ENCODE measurements at places on chromosomes 4 and X.

DNA sequence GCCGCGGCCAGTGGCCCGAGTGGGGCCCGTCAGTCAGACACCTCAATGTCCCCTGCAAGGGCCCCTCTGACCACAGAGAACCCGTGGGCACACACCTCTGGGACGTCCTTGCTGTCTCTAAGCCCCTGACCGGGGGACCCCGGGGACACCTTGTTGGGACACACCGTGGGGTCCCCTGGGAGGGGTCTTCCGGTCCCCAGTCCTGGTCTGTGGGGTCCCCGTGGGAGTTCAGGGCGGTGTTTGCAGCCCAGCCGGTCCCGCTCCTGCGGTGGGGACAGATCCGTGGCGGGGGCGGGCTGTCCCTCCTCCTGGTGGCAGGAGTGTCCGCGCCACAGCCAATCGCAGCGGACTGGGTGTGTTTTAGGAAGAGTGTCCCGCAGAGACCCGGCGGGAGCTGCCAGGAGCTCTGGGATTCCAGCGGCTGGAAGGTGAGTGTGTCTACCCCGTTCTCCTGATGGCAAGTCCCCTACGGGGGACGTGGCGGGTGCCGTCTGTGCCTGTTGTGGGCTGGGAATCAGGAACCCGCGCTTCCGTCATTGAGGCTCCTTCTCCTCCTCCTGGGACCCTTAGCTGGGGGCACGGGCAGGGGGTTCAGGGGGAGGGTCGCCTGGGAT lies 5.1 kb upstream of the PLCXD1 start:
- no peak for DNase-seq

- DNase-seq = no peak
Observed at GRCh38 chr4:7156761-7157488, 35.4 kb upstream of the SORCS2 start.

- no peak for DNase-seq
Observed at GRCh38 chr4:166091146-166091545, 218.1 kb downstream of the TLL1 start.

DNA sequence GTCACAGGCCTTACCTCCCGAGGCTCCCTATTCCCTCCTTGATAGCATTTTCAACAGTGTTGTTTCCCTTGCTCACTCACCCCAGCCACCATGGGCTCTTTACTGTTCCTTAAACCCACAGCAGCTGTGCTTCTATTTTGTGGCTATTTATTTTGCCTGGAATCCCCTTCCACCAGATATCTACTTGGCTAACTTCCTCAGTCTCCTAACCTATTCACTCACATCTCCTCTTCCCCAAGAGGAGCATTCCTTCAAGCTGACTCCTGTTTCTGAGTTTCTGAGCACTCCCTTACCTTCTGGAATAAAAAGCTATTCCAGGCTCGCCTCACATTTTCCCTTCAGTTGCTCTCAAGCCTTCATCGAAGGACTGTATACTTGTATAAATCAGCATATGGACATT lies 50.5 kb downstream of the CXCL1 start:
- no peak for DNase-seq

DNA sequence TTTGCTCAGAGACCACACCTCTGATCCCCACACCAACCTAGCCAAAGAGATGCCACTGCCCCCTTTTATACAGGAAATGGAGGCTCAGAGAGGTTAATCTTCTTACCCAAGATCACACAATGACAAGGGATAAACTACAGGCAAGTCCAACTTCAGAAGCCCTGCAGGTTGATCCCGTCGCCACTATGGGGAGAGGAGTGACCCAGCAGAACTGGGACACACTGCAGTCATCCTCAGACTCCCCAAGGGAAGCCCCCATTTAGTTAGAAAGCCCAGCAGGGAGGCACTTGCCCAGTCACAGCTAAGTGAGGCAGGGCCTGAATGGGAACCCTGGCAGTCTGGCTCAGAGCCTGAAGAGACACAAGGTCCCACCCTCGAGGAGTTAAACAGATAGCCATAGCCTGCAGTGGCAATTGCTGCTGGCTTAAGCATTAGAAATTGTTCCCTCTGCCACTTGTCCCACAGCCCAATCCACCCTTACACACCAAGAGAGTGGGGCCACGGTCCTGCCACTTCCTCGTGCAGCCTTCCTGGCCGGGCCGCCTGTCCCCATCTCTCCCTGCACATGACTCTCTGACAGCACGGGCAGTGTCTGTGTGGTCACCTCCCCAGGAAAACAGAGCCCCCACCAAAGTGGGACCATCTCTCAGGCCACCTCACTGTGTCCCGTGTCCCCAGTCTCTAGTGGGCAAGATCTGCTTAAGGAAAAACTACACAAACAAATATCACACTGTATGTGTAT lies 2.7 kb downstream of the JAKMIP1 start:
- no peak for DNase-seq

GRCh38 chr4:75058486-75058885 lies 125.6 kb downstream of the PARM1 start:
- no peak for DNase-seq

- no peak for DNase-seq
Observed at GRCh38 chr4:26302031-26302899, 18.5 kb upstream of the RBPJ start.

DNA sequence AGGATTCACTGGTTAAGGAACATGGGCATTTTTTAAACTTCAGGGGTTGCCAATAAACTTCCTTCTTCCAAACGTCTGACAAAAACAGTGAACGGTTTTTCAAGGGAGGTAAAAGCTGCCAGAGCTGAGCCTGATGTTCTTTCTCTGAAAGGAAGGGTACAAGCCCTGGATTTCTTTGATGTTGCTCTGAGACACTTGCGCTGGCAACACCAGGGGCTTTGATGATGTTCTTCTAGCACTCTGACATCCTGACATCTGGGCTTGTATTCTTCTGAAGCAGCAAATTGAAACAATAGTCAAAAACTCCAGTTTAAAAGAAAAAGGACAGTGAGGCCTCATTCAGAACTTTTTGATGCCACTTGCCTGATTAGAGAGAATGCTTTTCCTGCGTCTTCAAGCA lies 11.8 kb downstream of the FTHL17 start:
- DNase-seq = no peak

DNA sequence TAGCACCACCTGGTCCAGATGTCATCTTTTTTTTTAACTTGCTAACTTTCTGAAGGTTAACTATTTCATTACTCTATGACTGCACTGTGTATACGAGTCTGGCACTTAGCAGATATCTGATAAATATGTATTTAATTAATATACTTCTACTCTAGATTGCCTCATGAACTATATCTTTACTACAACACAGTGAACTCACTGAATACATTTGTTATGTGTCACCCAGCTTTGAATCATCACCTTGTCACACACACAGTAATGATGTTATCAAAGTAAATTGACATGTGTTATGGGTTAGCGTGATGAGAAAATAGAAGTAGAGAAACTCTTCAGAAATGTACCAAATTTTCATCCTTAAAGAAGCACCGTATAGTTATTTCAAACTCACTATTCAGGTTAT lies 419.3 kb upstream of the ADGRL3 start:
- DNase-seq = no peak

GRCh38 chr4:150032541-150032940 lies 45.7 kb upstream of the DCLK2 start:
- no peak for DNase-seq

DNA sequence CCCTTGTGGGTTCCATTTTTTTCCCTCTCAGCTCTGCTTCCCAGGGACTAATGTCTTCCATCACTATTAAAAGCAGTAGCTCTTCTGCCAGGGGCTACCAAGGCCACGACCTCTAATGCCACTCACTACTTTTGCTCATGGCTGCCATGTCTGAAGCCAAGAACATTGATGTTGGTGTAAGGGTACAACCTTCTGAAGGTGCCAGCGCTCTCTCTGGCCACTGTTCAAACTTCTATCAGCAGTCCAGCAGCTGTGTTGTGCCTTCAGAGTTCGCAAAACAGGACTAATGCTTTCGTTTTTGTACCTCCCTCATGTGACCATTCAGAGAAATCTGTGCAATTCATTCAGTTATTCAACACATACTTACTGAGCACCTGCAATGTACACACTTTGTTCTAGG lies 121.5 kb upstream of the ENPEP start:
- DNase-seq = no peak

DNA sequence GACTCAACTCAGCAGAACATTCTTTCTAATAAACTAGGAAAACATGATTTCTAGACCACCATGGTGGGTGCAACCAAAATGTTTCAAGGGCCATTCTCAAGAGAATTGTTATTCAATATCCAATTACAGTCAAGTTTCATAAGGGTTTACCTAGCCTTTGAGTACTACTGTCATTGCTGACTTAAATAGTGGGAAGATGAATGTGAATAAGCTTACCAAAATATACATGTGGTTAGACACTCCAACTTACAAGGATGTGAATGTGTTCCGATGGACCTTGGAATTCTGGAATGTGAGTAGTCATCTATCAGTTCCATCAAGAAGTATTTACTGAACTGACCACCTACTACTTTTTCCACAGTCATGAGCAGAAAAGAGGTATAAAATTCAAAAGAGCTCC lies 16.9 kb downstream of the SH3RF1 start:
- peak; percentile 28 for DNase-seq

- DNase-seq = no peak
Observed at GRCh38 chr4:2255501-2256155, 6.3 kb downstream of the MXD4 start.

- DNase-seq = peak; percentile 34
Observed at GRCh38 chr4:163048447-163048846, 118.2 kb downstream of the NAF1 start.

DNA sequence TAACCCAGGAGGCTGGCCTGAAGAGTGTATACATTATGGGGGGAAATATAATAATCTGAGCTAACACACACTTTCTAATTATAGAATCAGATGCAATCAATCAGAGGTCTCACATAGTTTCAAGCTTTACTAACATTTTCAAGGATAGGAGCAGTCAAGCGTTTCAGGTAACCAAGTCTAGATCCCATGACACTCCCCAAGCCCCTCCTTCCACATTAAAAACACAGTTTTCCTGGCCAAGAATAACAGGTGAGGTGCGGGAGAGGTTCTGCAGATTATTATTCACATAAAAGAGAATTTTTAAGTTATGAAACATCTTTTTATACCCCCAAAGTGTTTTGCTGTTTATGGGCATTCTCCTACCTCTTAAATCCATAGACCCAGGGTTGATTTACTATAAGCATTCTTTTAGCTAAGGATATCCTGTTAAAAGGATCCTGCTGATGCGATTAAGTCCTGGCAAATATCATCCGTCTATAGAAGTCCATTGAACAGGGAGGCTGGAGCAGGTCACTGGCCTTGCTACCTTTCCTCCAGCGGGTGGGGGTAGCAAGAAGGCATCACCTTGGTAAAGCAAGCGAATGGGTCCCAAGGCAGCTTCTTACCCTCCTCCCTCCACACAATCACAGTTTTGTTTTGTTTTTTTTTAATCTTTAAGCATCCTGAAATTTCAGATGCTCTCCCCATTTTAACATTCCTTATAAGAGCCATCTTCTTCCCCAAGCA lies 104.7 kb upstream of the GPM6A start:
- no peak for DNase-seq

DNA sequence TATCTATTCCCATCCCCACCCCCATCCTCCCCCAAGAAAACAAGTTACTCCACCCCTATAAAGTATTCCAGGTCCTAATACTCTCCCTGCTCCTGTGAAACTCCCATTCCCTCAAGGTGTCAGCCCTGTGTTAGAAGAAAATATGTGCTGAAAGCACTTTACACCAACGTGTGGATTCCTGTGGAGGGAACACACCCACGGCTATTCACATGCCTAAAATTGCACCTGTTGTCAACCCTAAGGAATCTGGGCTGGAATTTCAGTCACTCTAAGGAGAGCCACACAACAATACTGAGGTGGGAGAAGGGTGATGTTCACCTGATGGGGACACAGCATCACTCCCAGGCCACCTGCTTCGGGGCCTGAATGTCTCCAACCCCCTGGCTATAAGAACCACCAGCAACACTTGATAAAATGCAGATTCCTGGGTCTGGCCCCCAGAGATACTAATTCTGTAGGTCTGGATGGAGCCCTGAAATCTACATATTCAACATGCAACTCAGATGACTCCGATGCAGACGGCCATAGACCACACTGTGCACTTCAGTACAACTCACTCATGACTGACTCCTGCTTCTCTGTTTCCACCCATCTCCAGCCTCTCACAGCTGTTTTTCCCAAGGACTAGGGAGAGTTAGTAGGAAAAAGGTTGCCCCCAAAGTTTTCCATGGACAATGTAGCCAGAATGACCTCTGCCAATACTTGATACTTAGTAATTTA lies 15.8 kb downstream of the SCD5 start:
- DNase-seq = no peak

DNA sequence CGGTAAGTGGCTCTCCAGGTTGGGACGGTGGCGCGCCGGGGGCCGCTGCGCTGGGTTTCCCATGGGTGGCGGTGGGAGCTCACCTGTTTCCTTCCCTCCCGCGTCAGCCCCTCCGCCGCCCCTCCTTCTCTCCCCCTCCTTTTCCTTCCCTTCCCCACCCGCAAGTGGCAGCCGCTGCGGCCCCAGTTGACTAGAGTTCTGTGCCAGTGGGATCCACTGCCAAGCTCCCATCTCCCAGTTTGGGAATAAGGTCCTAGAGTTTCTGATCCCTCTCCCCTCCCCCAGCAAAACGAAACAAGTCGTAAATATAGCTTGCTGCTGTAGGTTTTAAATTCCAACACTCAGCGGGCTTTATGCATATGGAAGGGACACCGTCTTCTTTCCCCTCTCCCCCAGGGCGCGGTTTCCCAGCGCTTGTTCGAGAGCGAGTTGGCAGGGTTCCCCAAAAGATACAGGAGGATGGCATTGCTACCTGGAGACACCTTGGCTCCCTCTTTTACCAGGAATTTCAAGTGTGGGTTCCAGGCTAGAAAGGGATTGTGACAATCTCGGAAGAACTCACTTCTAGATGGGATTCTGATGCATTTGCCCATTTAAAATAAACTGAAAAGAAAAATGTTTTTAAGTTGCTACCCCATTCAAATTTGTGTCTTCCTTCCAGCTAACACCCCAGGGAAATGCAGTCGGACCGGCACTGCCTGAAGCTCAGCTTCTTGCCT lies 1.2 kb downstream of the TLL1 start:
- DNase-seq = no peak

- no peak for DNase-seq
Observed at GRCh38 chr4:7197910-7198309, 5.6 kb downstream of the SORCS2 start.

DNA sequence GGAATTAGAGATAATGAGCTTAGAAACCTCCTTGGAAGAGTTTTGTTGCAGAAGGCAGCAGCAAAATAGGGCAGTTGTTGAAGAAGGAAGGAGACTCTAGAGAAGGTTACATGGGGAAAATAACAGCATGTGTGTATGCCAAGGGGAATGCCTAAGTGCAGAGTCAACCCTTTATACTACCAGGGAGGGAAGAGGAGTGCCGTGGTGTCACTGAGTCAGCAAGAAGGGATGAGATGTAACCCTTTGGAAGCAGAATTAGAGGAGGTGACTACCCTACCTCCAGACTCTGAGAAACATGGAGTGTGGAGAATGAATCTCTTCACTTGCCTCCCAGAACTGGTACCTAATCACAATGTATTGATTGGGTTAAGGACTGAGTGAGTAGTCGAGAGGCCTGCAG lies 6.7 kb upstream of the GABRE start:
- no peak for DNase-seq

GRCh38 chrX:72461766-72462165 lies 110.9 kb downstream of the HDAC8 start:
- DNase-seq = no peak
